ENCODE measurements at places on chromosomes 2 and 18.

GRCh38 chr2:171813126-171813525, 80.9 kb downstream of the SLC25A12 start:
- DNase-seq = no peak

DNA sequence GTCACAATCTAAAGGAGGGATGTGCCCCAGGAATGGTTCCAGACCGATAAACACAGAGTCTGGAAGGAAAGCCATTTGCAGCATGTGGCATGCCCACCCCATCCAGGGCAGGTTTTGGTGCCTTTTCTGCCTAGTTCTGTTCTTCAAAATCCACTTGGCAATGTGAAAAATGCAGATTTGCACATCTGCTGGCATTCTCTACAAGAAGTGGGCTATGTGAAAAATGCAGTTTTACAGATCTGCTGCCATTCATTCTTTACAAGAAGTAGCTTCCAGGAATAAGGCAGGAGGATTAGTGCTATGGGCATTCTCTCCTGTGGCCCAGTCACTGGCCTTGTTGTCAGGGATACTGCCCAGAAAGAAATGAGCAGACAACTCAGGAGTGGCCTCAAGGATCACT, 68.1 kb downstream of the C1D start:
- DNase-seq = no peak

GRCh38 chr2:202122980-202123720, 50.1 kb downstream of the KIAA2012 start:
- no peak for DNase-seq

GRCh38 chr2:113901943-113902342, 12.1 kb downstream of the ACTR3 start:
- no peak for DNase-seq

GRCh38 chr2:108383146-108383830, 5.5 kb downstream of the SULT1C4 start:
- no peak for DNase-seq

- no peak for DNase-seq
Observed at GRCh38 chr18:9296233-9297006, 38.2 kb upstream of the TWSG1 start.

DNA sequence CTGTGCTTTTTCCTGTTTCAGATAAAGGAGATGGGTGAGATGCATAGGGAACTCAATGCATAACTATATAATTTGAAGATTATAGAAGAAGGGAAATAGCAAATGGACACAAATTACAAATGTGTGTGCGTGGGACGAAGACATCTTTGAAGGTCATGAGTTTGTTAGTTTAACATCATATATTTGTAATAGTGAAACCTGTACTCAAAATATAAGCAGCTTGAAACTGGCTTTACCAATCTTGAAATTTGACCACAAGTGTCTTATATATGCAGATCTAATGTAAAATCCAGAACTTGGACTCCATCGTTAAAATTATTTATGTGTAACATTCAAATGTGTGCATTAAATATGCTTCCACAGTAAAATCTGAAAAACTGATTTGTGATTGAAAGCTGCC, 16.4 kb upstream of the MSH2 start:
- DNase-seq = no peak

- DNase-seq = no peak
Observed at GRCh38 chr2:123164216-123164615, 860.9 kb upstream of the CNTNAP5 start.

DNA sequence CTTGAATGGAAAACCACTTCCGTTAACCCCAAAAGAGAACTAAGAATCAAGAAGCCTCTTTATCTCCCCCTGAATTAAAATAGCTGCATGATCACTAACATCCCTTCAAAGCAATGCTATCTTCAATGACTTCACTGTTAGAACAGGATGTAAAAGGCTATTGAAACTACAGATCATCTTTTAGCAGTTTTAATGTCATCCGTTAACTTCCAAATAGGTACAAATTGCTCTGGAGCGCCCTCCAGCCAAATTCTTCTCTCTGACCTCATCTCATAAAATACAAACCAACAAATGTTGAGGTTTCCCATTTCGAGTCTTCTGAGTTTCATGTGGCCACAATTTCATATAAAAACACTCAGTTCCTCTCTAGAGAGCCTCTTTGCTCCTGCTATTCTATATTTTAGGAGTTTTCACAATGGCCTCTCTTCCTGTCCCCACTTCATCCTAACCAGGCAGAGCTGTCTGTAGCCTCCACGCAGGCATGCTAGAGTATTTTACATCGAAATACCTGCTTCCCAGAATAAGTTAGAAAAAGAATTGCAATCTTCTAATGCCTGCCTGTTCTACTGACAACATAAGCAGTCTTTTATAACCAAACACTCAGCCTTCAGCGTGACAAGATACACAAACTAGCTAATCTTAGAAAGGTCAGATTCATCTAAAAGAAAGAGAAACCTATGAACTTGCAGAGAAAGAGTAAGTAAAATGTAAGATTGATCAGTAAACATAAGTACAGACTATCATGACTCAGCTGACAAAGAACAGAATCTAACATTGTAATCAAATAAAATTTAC, 37.9 kb downstream of the B4GALT6 start:
- no peak for DNase-seq

DNA sequence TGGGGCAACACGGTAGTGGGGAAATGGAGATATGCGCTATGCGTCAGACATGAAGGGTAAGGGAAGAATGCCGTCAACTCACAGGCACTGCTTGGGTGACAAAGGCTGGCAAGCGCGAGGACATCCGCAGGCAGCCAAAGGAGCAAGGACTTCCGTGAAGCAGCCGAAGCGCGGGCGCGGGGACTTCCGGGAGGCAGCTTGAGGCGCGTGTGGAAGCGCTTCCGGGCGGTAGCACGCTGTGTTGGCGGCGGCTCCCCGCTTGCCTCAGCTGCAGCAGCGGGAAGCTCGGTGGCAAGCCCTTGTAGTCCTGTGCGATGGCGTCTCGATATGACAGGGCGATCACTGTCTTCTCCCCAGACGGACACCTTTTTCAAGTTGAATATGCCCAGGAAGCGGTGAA, at the start of gene PSMA8:
Gene PSMA8 (plus strand): TSS at position 218 of the 400 bp plus-strand sequence. CDS start 97 bp downstream, at position 315.
- DNase-seq = peak; percentile 33

GRCh38 chr18:13661779-13662256, 64.5 kb downstream of the FAM210A start:
- DNase-seq = no peak

GRCh38 chr2:6288791-6289190, 576.9 kb downstream of the CMPK2 start:
- DNase-seq = no peak

DNA sequence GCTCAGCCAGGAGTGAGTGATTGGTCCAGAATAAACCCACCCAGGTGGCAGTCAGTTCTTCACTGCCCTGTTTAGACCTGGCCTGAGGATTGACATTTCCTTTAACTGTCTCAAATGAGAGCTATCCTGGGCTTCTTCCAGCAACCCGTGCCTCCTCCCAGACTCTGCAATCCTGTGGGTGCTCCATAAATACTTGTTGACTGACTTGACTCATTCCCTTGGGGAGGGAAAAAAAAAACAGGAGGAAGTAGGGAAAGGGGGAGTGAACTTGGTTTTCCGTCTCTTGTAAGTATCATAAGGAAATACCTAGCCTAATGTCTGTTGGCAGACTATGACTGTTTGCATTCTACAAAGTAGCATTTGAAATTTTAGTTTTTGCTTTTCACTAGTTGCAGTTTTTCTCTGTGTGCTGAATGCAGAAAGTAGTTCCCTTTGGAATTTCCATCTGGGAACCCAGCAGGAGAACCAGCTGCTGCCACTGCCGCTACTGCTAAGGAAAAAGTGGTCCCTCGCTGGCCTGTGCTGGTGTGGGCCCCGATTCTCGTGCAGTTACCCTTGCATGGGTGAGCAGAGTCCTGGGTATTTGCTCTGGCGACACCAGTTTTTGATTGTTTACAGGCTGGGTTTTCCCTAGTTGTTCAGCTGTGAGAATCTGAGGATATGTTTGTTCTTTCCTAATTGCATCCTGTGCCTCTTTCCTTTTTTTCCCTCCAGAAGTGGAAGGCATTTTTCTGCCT, 78.8 kb downstream of the TGOLN2 start:
- DNase-seq = no peak

GRCh38 chr2:238510911-238511613, 84.3 kb downstream of the ASB1 start:
- DNase-seq = no peak

GRCh38 chr18:2891526-2892431, 45.0 kb downstream of the EMILIN2 start:
- DNase-seq = no peak

- no peak for DNase-seq
Observed at GRCh38 chr2:102434655-102435381, 11.9 kb downstream of the IL18RAP start.

DNA sequence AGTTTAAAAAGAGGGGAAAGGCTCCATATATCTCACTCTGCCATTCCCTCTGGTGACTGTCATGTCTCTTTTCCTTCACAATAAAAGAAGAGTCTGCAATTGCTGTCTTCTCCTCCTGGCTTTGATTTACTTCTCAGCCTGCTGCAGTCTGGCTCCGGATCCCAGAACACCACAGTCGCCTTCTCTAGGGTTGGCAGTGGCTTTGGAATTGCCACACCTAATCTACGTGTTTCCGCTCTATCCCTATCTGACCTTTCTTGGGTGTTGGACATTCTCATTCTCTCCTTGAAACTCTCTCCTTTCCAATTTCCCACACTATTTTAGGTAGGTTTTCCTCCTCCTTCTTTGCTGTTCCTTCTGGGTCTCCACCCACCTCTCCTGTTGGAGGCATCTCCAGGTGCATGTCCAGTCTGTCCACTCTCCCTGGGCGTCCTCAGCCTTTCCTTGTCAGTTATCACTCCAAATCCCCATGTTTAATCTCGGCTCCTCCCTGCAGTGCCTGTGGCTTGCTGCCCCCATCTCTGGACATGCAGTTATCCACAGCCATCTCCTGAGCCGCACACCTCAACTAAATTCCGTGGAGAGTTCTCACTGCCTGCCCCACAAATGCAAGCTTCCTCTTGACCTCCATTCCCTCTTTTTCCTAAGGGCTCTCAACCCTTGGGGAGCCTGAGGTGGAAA, 112.8 kb downstream of the KCTD1 start:
- DNase-seq = no peak

DNA sequence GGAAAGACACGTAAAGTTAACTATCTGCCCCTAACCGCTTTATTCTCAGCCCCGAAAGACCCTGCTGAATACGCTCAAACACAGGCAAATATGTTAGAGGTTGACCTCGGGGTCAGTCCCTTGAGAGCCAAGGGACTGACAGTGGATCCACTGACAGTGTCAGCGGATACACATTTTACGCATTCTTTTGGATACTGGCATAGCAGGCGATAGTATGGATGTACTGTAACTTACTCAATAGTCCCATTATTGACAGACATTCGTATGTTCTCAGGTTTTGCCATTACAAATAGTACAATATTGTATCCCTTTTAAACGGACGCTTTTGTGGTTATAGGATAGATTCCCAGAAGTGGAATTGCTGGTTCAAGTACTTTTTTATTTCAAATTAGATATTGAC, 13.4 kb downstream of the ATP6V1B1 start:
- no peak for DNase-seq

DNA sequence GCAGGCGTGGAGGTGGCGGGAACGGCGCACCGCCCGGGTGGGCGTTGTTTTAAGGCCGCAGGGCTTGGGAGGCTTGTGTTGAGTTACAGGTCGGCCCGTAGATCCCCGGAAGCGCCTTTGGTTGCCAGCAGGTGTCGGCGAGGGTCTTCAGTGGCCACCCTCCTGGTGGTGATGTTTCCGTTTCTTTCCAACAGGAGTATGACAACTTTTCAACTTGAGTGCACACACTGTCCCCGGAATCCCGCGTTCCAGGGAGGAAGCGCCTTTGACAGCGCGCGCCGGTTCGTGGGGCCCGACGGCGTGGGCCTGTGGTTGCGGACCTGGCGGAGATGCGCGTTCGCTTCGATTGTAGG, 1.0 kb upstream of the HDAC4 start:
- DNase-seq = no peak
